Activated T-cell treated with anti-CD3 and anti-CD28 coated beads for 48 hours (primary cell): ENCODE measurements at places on chromosomes 11 and 22.

DNA sequence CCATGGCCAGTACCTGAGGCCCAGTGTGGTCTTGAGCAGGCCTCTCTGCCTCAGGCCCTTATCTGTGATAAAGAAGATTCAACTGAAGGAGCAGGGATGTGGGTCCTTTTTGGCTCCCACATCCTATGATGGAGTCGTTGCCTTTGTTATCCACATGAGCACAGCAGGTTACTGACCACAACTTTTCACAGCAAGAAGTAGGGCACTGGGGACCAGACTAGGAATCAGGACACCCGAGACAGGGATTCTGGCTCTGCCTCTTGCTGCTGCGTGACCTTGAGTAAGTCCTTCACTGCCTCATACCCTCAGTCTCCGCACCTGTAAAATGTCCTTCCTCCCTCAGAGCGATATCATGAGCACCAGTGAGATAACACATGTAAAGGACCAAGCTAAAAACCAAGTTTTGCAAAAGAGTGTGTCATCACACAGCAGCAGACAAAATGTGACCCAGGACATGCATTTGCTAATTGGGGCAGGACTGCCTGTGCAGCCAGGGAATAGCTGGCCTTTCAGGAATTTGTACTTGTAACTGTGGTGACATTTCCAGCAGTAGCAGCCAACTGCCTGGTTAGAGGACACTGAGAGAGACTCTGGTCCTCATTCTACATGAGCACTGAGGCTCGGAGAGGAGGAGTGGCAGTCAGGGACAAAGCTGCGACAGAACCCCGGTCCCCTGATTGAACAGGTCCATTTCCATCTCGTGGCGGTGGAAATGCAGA lies 13.2 kb upstream of the SMIM35 start:
- no peak for DNase-seq

DNA sequence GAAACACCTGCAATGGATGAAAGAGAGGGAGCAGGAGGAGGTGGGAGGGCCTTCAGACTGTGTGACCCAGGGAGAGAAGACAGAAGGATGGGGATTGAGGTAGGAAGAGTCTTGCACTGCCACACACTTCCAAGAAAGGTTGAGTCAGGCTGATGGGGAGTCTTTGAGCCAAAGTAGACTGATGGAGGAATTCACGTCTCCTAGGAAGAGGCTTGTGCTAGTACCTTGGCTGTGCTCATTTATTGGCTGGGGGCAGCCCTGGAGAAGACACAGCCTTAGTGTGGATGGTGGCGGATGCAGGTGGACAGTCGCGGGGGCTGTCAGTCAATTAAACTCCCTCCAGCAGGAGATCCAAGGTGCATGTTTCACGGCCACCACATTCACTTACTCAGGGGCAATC lies 16.2 kb upstream of the ACCSL start:
- no peak for DNase-seq

DNA sequence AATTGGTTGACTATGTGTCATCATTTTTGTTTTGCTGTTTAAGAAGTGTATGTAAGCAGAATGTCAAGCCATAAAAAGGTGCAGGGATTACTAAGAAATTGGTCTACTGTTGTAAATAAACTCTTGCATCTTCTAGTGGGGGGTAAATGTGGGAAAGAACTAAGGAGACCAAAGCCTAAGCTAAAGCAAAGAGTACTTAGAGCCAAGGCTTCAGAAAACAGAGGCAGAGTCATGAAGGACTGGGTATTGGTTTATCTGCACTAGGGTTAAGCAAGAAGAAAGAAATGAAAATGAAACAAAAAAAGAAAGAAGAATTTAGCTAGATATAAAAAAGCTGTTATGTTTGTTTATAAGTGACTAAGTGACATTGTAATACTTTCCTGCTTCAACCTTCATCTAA lies 628.1 kb downstream of the METTL15 start:
- no peak for DNase-seq

DNA sequence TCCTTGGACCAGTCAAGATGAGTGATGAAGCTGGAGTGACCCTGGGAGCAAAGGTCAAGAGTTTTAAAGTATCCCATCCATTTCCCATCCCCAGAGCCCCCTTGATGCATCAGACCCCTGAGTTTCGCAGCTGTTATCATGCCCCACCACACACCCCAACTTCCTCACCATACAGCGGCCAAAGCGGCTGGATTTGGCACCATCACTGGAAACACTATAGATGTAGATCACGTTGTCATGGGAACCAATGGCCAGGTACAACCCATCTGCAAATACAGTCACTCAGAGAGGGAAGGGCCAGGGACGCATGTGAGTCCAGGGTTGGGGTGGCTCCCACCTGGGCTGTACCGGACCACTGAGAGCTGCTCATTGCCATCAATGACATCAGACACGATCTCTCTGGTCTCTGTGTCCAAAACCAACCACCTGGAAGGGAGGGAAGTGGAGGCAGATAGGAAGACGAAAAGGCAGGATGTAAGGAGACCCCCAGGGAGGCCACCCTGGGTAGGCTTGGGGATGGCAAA lies 2.2 kb upstream of the MTA2 start:
- DNase-seq, result no peak

- DNase-seq, result no peak
Measured at GRCh38 chr11:11662578-11662977, 40.8 kb upstream of the GALNT18 start.

DNA sequence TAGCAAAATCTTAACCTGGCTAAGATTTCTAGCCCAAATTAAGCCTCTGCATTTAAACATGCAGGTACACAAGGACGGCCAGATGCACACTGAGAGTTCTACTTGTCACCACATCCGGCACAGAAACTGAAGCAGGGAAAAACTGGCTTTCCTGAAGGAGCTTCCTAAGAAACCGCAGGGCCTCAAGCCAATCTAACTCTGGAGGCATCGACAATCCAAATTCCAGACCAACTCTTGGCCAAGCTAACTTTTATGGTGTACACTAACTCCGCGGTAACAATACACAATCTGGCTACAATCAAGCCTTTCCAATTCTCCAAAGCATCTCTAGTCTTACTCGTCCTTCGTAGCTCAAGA lies 1.2 kb downstream of the MSANTD2 start:
- no peak for DNase-seq

DNA sequence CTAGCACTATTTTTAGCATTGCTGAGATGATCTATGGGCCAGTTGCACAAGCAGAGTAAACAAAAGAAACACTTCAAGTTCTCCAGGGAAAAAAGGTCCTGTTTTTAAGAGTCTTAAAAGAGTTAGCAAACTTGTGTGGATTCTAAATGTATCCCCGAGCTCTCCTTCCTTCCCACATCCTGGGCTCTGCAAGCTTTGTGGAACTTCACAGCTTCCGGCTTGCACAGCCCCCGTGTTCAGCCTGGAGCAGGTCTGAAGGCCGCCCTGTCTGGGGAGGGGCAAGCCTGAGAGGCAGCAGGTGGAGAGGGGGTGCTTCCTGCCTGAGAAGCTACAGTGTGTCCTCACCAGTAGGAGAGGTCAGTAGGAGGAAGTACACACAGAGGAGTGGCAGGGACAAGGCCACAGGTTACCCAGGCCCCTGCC lies 35.1 kb upstream of the SUSD2 start:
- DNase-seq, result no peak

DNA sequence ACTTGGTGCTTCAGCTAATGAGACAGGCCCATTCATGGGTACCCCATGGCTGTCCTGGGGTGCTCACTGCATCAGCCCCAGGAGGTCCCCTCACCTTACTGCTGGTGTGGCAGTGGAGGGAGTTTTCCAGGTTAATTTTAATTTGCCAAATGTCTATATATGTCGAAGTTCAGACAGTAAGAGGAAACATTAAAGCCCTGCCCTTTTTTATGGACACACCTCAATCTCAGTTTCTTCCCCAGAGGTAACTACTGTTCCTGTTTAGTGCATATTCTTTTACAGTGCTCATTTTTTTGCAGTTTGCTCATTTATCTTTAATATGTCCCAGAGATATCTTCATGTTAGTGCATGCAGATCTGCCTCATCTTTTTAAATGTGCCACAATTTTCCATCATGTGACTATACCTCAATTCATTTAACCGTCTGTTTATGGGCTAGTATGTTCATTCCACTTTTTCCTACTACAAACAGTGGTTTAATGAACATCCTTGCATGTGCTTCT lies 11.6 kb downstream of the PANX1 start:
- no peak for DNase-seq

DNA sequence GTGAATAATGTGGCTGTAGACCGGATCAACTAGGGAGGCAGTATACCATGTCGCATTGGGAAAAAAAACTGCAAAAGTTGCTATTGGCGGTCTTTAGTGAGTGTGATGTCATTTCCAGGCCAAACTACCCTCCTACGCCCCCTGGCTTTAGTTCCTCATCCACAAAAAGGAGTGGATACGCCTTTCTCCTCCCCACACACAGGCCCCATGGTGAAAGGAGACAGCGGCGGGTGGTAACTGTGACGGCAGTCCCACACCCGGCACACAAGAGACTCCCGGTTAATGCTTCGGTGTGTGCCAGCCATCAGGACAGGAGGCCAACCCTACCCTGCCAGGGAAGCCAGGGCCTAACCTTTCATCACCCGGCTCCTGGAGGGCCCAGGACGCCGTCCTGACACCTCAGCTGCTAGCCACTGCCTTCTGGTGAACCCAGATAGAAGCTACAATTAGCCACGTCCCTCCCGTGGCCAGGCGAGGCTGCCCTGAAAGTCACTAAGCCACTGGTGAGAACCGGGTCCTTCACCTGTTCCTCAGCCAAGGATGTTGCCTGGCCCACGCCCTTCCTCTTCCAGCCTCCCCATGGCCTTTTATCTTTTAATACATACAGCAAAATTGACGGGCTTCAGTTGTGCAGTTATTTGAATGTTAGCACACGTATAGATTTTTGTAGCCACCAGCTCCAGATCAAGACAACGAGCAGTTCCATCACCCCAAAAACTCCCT lies 10.8 kb downstream of the TP53I11 start:
- no peak for DNase-seq

DNA sequence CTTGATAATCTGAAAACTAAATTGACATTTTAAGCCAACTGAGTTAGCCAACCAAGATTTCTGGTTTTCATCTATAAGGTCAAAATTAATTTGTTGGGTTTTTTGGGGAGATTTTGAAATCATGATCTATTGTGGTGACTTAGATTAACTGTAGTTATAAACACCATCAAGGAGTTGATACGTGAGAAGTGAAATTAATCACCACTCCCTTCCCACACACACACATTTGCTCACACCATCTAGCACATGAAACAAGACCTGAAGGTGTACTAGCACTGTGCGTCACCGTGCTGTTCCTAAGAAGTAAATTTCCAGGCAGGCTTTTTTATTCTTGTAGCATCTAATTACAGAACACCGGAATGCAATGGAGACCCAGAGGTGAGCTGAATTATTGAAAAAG lies 2.1 kb downstream of the OR5B21 start:
- DNase-seq, result no peak

GRCh38 chr11:1448882-1449281 lies 37.7 kb downstream of the MOB2 start:
- no peak for DNase-seq

DNA sequence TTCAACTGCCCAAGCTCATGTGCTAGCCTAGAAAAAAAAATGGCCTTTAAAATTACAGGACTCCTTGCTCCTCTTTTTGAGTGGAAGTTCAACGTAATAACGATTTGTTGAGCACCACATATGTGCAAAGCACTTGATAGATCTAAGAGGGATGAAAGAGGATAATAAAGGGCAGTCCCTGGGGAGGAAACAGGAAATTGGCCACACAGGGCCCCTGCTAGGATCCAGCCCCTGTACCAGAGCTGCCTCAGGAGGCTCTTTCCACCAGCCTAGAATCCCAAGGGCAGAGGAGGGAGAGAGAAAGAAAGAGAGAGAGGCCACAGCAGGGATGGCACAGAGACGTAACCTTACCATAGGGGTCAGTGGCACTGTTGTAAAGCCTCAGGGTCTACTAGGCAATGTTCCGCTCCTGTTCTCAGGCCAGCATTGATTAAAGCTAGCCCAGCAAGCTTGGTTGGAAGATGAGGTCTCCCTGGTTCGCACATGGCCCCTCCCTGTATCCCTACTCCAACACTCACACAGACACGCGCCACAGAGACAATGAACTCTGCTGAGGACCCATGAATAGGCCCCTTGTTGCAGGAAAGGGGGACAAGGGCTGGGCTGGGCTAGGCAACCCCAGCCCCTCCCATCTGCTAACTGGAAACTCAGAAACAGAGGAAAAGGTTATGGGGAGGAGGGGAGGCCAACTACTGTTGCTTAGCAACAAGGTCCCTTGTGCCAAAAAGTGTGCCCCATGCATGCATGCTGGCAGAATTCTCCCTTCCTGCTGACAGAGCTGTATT lies at the start of gene TMPRSS5:
TMPRSS5 (minus strand) TSS at position 438 of the 785 bp plus-strand sequence; CDS start at position 354, 84 bp downstream.
- DNase-seq, result no peak

- no peak for DNase-seq
Measured at GRCh38 chr11:33942954-33943353, 51.1 kb upstream of the LMO2 start.

- DNase-seq, result no peak
Measured at GRCh38 chr22:31081963-31082605, 966 bp downstream of the SMTN start.

DNA sequence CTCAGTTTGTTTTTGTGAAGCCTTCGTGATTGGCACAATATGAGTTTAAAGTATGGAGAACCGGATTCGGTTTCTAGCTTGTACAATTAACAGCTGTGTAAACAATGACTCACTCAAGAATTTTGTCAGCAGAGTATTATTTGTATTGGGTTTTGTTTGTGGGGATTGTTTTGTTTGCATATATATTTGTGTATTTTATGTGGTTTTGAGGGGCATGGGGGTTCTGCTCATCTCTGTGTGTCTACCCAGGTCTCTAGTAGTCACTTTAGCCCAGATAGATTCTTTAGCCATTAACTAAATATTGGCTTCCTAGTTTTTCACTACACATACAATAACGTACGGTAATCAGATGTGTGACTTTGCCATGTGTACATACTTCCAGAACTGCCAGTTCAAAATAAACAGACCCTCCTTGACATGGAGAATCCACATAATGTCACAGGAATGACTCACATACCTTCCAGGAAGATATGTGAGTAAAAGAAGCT lies 7.5 kb upstream of the MS4A7 start:
- DNase-seq, result no peak

DNA sequence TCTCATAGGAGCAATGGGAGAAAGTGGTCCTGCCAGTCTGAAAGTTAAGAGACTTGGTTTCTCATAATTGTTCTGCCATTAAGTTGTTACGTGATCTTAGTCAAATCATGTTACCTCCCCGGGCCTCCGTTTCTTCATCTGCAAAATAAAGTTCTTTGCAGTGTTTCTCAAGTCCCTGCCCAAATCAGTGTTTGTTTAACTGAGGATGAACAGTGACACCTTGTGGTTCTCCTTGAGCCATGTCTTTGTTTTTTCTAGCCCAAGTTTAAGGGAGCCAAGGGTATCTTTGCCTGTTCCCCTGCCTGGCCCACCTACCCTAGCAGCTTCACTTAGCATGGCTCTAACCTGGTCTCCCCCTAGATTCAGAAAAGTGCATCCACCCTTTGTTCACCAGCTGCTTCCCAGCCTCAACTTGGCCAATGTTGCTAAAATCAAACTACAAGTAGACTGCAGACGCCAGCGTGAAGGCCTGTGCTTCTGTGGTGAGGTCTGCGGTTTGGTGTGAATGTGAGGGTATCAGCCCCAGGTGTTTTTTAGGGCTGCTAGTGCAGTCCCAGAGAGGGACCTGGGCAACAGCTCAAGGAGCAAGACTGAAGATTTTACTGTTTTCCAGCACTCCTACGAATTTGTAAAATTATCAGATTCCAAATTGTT lies 35.5 kb downstream of the FZD4 start:
- no peak for DNase-seq

- DNase-seq, result no peak
Measured at GRCh38 chr11:16857186-16857585, 118.7 kb downstream of the C11orf58 start.
